Muscle of back (tissue), 13 donors: ENCODE measurements at places on chromosomes 1 and 21.

DNA sequence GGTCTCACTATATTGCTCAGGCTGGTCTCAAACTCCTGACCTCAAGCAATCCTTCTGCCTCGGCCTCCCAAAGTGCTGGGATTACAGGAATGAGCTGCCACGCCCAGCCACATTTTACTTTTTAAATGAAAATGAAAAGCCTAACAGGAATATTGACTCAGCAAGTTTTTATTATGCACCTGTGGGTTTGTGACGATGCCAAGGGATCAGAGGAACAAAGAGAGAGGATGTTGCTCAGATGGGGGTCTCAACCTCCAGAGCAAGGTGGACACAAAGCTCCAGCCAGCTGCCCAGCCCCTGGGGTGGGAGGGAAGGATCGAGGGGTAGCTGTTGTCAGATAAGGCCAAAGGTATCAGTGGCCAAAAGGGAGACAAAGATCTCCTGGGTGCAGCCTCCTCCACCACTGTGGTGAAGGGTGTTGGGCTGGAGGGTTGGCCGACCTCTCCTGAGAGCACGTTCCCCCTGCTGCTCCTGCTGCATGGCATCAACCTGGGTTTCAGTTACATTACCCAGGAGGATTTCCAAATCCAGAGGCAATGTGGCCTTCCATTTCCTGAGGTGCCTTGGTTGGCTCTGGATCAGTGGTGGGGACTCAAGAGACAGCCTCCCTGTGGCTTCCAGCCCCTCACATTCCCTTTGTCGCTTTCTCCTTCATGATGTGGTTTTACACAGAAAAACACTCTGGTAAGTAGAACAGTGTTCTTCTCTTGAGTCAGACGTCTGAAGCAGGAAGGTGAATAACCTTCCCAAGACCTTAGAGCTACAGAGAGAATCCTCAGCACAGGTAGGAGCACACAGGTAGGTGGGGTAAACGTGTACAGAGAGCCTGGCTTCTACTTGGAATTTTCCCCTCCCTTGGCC lies 34.2 kb downstream of the ZNF496 start:
- DNase-seq: no peak

DNA sequence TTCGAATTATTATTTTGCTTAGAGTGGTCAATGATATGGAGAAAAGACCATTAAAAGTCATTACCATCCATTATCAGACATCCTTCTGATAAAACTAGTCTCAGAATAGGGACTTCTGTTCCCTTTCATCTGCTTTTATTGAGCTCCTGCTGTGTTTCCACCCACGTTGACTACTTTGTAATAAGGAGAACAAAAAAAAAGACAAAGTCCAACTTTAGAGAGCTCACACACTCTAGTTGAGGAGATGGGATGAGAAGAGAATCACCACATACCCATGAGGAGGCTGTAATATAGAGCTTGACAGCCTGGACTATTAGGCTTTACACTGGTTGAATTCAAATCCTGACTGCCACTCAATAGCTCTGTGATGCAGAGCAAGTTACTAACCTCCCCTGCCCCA lies 27.8 kb upstream of the ALDH9A1 start:
- no peak for DNase-seq

- DNase-seq: peak; percentile 58
These were observed 5.2 kb downstream of the CAPN9 start for GRCh38 chr1:230752407-230752806.

DNA sequence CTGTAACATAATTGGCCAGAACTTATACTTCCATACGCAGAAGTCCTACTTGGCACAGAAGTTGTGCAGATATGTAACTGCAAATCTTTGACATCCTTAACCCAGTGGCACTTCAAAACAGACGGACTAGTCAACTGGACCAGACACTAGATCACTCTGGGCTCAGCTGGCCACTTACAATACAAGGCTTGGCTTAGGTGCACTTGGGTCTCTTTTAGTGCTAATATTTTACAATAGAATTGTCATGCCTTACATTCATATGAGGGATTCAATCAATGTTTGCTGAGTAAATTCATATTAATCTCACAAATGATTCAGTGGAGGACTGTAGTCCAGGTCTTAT lies 20.1 kb downstream of the XKR8 start:
- no peak for DNase-seq

- DNase-seq: no peak
These were observed 50.2 kb upstream of the SSBP3 start for GRCh38 chr1:54456361-54456760.

DNA sequence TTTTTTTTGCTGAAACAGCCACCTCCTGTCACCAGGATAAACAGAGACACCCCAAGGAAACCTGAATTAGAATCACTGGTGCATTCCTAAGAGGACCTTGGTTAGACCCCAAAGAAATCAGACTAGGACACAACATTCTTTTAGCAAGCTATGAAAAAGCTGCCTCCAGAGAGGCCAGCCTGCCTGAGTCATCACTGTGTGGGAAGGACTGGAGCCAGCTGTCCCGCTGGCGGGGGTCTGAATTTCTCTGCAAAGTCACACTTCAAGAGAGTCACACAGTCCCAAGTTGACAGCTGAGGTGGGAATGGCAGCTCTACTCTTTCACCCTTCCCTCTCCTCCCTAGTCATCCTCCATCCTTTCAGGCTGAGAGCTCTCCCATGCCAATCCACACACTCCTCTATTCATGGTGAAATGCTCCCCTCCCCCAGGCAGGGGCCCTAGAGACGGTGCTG lies 405.0 kb upstream of the POU3F1 start:
- no peak for DNase-seq

DNA sequence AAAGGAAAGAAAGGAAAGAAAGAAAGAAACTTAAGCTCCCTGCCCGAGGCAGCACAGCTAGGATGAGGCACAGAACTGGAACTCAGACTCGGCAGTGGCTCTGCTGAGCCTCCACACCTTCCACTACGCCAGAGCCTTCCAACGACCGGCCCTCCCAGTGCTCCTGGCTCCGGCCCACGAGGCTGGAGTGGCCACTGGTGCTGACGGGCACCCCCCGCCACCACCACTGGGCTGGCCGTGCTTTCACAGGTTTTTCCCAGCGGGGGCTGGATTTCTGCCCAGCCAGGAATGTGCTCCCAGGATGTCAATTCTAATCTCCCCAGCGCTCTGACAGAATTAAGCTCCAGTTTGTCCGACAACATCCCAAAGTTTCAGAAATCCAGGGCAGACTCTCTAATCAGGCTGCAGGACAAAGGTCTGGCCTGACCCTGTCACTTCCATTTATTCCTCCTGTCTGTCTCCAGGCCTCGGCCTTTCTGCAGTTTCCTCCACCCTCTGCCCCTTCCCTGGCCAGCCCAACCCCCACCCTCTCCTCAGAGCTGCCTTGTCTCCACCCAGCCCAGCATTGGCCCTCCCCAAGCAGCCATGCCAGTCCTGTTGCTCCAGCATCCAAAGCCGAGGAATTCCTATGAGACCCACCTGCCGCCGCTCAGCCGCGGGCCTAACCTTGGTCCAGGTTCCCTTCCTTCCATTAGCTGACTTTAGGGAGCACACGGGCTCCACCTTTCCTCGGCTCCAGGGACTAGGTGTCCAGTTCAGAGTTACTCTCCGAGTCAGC lies 81.9 kb downstream of the CASZ1 start:
- DNase-seq: no peak

GRCh38 chr1:209884249-209884648 lies 53.8 kb upstream of the SYT14 start:
- DNase-seq: no peak

DNA sequence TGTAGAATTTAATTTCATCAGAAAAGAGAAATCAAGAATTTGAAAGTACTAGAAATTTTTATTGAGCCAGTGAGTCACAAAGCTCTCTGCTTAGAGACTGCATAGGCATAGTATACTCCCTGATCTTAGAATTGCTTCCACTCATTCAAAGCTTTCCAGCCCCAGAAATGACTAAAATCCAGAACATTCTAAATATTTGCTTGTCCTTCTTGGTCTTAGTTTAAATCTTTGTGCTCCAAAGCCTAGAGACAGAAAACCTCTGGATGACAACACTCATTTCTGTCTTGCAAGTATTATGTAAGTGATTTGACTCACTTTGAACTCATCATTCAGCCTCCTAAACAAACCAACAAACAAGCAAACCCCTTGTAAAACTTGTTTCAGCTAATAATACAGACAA lies 74.2 kb downstream of the PTPRC start:
- no peak for DNase-seq

GRCh38 chr1:46110521-46110920 lies 21.9 kb downstream of the PIK3R3 start:
- DNase-seq: no peak

DNA sequence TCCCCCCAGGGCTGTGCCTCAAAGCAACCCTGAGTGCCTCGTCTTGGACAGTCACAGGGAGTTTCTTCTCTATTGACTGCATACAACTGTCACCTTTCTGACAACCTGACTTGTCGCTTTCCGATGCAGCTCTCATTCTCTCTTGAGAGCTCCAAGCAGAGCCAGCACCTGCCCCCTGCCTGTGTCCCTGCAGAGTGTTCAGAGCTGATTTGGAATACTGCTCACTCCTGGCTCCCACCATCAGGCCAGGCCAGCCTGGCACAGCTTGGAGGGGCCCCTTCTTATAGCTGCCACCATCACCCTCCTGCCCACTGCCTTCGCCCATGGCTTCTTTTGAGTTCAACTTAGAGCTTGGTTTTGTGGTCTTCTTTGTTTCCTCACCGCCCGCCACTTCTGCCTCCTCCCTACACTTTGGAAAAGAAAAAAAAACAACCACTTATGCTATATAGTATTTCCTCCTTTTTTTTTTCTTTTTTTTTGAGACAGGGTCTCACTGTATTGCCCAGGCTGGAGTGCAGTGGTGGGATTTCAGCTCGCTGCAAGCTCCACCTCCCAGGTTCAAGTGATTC lies 12.3 kb downstream of the NCF2 start:
- no peak for DNase-seq
